ENCODE measurements at places on chromosomes 16 and 17.

- DNase-seq: peak; percentile 15
Observed at GRCh38 chr16:2005646-2006045, 4.0 kb downstream of the ZNF598 start.

DNA sequence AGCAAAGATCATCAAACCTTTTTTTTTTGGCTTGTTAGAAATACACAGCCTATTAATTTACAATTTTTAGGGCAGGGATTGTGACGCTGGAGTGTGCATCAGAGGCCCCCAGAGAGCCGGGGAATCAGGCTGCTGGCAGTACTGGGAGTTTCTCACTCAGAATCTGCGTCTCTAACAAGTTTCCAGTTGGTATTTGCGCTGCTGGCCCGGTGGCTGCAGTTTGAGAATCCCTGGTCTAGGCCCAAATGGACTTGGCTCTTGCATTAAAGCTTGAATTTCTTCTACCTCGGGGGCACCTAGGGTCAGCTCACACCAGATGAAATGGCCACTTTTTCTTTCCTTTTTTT, 150.9 kb upstream of the CIBAR2 start:
- DNase-seq: no peak

DNA sequence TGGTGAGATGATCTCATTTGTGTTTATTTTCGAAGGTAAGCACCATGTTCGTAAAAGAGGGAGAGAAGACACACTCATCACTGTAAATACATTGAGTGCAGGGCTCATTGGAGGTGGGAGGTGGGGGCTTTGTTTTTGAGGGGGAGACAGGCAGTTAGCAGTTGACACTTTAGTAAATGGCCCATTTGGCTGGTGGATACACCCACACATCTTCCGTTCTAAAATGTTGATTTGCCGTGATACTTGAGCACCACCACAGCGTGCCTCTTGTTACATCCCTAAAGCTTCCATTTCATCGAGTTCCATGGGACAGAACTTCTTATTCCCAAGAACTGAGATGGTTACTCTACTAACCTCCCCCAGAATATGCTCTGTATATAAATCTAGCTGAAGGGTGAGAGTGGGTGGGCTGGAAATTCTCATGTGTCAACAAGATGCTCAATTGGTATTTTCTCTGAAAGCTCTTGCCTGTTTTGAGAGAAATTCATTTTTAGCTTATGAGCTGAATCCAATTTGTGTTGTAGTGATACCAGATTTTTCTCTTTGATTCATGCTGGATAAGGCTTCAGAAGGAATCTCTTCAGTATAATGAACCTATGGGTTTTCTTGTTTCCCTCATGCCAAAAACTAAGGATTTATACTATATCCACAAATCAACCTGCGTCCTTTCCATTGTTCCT, 314.3 kb downstream of the RBFOX1 start:
- DNase-seq: no peak

DNA sequence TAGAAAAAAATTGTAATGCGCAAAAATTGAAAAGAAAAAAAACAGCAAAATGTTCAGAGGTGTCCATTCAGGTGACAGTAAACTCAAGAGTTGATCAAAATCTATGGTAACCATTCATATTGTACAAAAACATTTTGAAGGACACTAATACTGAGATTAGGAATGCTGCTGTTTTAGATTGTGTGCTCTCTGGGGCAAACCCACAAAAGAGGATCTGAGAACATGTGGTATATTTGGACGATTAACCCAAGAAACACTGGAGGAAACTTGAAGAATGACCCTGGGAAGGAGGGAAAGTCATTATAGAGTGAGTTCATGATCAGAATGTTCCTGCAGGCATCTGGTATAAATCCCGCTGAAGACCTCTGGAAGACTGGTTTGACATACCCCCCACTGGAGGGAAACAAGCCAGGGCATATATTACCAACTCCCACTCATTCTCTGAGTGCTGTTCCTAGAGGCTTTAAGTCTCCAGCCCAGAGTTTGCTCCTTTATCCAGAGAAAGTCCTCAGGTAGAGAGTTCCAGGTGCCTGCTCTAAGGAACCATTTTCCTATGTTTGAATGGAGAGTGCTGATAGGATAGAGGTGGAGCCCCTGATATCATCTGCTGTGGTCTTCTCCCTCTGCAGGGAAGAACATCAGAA, 1.2 kb downstream of the KRTAP4-2 start:
- DNase-seq: no peak

- DNase-seq: no peak
Observed at GRCh38 chr17:59330053-59330942, 1.2 kb upstream of the YPEL2 start.
